ENCODE measurements at places on chromosomes 12 and 14.
A peak's percentile ranks its signal among the peaks of the same experiment; 100 is the strongest.

GRCh38 chr14:82029038-82029437 is 495.4 kb upstream of the SEL1L start:
- no peak for DNase-seq

DNA sequence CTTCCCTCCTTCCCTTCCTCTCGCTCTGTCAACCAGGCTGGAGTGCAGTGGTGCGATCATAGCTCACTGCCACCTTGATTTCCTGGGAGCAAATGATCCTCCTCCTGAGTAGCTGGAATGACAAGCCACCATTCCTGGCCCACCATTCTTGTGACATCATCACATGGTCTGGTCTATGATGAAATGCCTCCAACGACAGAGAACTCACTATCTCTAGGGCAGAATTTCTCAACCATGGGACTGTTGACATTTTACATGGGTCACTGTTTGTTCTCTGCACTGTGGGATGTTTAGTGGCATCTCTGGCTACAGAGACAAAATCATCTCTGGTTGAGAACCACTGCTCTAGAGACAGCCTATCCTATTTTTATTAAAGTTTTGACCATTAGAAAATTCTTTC is 9.7 kb downstream of the VRK1 start:
- DNase-seq: no peak

DNA sequence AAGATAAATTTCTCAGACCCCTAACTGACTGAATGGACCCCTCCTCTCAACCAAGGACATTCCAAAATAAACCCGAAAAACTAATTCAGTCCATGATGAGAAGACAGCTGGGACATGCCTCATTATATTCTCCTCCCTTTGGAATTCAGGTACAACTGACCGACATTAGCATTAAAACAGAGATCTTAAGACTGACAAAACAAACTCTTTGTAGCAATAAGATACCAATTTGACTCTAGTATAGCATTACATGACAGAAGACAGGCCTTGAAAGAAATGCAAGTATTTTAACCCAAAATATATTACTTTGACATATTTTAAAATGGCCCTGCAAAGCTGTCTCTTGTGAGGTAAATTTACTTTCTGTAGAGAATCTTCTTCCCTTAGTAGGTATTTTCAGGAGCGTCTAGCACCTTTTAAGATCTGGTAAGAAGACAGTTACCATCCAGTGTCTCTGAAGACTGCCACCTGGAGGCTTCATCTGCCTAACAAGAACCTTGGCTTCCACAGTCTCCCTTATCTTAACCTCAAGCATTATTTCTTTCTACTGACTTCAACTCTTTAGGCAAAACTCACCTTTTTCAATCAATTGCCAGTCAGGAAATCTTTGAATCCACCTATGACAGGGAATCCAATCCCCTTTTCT is 957.5 kb downstream of the SLC6A15 start:
- DNase-seq: no peak

GRCh38 chr12:68221497-68221896 is 4.1 kb downstream of the IL26 start:
- no peak for DNase-seq

GRCh38 chr14:26463136-26463535 is 134.7 kb downstream of the NOVA1 start:
- DNase-seq: no peak

DNA sequence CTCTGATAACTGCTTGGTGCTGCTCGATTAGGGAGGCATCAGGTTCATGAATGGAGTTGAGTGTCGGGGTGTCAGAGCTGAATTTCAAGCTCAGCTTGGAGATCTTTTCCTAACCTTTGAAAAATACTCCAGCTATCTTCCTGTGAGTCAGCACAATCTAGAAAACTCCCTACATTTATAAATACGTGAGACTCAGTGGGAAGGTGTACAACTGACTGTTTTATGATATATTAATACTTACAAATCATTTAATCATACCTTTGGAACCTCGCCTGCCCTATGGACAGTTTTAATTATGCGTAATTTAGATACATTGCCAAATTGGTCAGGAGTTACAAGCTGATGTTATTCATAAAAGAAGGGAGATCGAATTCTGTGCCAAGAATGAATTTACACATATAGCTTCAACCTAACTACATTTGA is 961 bp downstream of the CMAS start:
- no peak for DNase-seq

DNA sequence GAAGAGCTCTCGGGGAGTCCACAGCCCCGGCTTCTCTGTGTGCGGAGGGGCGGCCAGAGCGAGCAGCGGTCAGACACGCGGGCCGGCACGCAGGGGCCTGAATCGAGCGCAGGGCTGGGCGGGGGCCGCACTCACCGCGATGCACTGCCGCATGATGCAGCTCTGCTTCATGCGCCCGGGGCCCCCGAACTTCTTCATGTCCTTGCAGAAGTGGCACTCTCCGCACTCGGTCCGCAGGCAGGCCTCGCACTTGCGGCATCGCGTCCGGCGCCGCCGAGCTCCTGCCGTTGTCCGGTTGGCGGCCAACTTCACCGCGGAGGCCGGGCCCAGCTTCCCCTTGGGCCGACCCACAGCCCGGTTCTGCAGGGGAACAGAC is 53.1 kb downstream of the RNF34 start:
- DNase-seq: no peak

- DNase-seq: no peak
Measured at GRCh38 chr12:112199136-112199535, 73.8 kb downstream of the TRAFD1 start.

GRCh38 chr12:77608271-77608824 is 222.3 kb upstream of the NAV3 start:
- no peak for DNase-seq

DNA sequence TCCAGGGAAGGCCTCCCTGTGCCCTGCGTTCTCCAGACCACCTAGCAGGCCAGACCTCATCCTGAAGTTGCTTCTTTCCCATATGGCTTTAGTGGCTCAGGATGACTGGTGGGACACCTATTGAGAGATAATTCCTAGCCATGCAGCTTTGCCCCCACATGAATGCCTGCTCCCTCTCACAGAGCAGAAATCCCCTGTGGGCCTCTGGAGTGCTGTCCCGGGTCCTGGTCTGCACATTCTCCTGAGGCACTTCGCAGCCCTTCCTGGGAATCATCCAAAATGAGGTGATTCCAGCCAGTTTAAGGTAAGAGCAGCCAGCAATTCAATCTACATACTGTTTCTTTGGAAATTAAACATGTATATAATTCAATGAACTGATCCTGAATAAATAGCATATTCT is 135.9 kb downstream of the GPR65 start:
- DNase-seq: no peak

GRCh38 chr14:67285876-67286452 is 44.7 kb downstream of the PALS1 start:
- DNase-seq: peak; percentile 24

GRCh38 chr12:49200919-49201594 is 12.2 kb upstream of the TUBA1A start:
- DNase-seq: peak; percentile 71

DNA sequence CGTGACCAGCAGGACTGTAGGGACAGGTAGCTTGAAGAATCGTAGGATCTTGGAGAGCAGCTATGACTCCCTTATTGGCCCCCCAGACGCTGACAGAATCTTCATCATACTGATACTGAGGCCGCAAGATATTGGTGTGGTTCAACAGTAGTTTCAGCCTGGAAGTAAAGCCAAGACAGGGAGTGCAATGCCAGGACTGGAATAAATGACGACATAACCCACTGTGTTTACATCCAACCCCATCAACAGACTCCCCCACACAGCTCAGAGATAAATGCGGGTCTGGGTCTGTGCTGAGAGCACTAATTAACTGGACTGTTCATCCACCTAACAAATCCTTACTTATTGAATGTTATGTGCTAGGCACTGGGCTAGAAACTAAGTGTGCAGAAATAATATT is 16.6 kb downstream of the NOXRED1 start:
- no peak for DNase-seq

DNA sequence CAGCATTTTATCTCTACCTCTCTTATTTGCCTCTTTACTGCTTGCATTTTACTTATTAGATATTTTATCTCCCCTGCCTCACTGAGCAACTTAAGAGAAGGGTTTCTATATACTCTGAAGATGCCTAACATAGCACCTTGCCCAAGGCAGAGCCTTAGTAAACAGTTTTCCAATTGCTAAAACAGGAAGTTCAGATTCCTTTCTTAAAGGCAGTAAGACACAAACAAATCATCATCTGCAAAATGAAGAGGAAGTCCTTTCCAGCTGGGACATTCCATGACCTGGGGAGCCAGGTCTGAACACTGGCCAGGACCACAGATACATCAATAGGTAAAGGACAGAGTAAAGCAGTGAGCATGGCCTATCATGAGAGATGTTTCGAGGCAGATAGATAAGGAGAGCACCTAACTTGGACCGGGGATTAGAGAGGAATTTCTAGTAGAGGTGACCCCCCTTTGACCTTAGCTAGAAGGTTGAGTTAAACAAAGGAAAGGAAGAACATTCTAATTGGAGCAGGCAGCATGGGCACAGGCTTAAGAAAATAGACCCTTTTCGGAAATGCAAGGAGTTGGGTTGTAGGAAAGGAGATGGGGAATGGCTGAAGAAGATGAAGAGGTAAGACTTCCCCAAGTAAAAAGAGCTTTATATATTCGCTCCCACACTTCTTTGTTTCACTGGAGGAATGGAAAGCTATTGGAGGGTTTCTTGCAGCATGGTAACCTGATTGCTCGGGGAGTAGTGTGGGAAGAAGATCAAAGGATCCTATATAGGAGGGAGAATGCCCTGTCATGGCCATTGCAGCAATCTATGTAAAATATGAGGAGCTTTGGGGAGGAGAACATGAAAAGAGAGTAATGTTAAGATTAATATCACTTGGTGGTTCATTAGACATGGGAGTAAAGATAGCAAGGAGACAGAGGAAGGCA is 94.8 kb downstream of the PHLDA1 start:
- DNase-seq: no peak

DNA sequence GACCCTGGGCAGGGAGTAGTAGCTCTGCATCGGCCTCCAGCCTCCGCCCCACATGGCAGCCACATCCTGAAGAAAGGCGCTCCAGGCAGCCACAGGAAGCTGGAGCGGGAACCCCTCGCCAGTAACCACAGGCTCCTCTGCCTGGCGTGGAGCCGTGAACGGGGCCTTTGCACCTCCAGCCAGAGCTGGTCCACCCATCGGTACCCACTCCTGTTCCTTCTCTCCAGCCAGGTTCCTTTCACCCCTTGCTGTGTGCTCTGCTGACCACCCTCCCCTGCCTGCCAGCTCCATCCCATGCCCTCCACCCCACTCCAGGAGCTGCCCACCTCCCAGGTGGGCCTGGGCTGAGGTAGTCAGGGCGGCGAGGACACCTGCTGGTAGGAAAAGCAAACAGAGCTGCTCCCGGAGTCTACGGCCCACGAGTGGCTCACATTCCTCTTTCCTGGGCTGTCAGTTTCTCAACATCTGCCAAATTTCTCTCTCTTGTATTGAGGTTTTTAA is 2.7 kb downstream of the TGFB3 start:
- DNase-seq: peak; percentile 4

DNA sequence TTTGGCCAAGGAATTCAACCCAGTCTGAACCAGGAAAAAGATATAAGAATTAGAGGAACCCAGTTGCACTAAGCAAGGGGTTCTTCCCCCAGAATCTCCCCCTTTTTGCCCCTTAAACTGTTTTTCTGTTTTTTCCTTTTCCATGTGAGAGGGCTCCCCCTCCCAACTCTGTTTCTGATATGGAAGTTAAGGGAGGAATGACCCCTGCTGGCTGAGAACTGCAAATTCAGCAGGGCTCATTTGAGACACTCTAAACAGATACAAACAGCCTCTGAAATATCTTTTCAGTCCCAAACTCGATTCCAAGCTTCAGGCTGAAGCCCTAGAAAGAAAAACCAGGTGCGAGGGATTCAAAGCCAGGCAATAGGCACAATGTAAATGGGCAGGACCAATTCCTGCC is 132.7 kb downstream of the SLC41A2 start:
- no peak for DNase-seq

DNA sequence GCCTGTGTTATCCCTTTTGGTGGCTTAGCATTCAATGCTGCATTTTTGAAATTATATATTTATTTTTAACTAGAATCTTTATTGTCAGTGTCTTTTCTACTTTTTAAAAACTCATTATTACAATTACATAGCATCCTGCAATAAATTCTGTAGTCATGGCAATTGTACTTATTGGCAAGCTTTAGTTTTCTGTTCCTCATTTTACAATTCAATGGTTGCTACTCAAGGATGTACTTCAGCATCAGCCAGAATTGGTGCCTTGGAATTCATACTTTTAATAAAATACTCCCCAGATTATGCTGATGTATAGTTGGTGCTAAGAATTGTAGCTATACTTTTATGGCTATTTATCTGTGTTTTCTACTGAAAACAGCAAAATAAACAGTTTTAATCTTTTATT is 1756.8 kb upstream of the SEL1L start:
- DNase-seq: no peak

GRCh38 chr12:54935235-54935951 is 49.2 kb downstream of the TESPA1 start:
- peak; percentile 83 for DNase-seq

DNA sequence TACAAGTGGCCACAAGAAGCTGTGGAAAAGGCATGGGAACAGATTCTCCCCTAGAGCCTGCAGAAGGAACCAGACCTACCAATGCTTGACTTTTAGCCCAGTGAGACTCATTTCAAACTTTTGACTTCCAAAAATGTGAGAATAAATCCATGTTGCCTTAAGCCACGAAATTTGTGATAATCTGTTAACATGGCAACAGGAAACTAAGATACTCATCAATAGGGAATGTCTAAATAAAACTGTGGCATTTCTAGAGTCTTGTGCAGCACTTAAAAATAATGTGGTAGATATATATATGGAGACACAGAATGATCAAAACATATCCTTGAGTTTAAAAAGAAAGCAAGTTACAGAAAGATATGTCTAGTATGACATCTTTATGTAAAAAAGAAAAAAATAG is 12.0 kb downstream of the HECTD4 start:
- no peak for DNase-seq

DNA sequence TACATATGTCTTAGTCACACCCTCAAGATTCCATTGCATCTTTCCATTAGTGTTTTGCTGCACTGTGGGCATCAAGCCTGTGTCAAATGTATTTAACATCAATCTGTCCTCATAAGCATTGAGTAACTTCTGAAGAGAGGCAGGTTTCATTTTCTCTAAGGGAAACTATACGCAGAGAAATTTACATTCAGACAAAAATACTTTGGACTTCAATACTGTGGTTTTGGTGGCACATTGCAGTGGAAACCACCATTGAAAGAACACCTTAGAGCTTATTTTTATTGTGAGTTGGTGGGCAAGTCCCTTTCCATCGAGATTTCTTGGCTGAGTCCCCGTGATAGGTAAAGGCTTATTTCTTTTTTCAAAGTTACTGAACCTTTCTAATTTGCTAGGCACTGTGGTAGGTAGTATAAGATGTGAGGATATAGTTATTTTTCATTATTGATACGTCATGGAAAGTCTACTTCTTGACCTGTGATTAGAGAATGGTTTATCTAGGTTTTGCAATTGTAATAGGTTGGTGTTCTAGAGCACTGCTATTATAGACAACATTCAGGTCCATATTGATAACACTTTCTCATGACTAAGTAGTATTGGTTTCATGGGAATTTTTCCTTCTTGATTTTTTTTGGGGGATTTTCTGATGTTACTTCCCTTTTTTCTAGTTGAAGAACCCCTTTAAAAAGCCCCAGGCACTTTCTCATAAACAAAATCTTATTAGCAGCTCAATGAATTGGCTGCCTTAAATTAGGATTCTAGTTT is 81.9 kb downstream of the CFAP54 start:
- no peak for DNase-seq
